OCI-M1 (cell line): ENCODE measurements at places on chromosomes 6 and 20.

GRCh38 chr6:13695252-13695651 lies 16.4 kb downstream of the RANBP9 start:
- DNase-seq: peak; percentile 52

- no peak for DNase-seq
These were observed 3.1 kb downstream of the SLX4IP start for GRCh38 chr20:10438217-10438616.

GRCh38 chr6:146292506-146292905 lies 251.1 kb upstream of the RAB32 start:
- no peak for DNase-seq

GRCh38 chr6:134457941-134458340 lies 140.0 kb upstream of the SGK1 start:
- peak; percentile 20 for DNase-seq

DNA sequence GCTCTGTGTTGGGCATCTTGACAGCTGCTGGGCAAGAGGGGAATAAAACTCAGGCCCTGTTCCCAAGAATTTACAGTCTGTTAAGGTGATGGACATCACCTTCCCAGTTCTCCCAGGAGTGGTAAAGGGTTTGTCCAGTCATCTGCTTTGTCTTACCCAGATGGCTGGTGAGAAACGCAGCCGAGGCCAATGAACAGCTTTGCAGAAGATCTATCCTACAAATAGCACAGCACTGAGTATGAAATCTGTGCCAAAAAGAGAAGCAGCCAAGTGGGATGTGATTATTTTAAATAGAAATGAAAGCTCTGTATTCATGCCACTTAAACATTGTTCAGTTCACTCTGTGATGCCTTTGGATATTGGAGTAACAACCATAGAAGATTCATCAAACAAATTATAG lies 132.7 kb upstream of the SLC22A16 start:
- no peak for DNase-seq

DNA sequence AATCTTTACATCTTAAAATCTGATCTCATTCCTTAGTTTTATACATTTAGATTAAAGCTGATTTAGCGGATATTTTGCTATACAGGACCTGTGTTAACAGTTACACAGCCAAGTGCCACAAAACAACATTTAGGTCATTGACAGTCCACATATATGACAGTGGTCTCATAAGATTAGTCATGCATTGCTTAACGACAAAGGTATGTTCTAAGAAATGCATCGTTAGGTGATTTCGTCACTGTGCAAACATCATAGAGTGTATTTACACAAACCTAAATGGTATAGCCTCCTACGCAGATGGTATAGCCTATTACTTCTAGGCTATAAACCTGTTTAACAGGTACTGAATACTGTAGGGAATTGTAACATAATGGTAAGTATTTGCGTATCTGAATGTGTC lies 21.6 kb downstream of the ADGRG6 start:
- no peak for DNase-seq

DNA sequence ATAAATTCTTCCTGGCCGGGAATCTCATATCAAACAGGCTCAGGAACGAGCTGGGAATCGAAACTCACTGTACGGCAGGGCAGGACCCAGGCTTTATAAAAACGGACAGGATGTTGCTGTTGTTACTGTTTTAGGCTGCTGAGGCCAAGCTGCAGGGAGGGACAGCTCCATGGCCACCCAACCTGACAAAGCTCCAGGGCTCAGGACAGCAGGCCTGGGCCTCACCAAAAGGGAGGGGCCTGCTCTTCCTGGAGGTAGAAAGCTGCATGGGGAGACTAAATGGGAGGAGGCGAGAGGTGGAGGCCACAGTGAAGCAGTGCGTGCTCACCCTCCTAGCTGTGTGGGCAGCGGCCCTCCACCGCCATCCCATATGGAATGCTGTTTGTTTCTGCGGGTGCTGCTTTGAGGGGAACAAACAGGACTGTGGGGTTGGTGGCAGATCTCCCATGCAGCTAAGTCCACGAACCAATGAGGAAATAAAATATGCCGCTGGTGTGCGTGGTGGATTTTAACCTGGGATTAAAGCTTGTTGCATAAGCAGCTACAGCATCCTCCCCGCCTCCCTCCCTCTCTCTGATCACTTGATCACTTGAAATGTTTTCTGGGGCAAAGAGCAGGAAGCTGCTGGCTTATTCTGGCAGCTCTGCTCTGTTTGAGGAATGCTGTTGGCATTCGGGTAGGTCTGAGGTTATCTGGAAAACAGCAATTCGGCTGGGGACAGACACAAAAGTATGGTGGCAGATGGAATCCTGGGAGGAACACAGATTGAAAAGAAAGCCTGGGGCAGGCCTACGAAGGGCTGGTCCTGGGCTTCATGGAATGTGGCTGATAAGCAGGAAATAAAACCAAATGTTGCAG lies 2.4 kb upstream of the ZMYND8 start:
- DNase-seq: peak; percentile 91
